ENCODE measurements at places on chromosomes 2 and 18. TPM values are rescaled to one million over a fixed set of nuclear protein-coding genes. Genes with fewer than 3 reads are reported as not detected.

DNA sequence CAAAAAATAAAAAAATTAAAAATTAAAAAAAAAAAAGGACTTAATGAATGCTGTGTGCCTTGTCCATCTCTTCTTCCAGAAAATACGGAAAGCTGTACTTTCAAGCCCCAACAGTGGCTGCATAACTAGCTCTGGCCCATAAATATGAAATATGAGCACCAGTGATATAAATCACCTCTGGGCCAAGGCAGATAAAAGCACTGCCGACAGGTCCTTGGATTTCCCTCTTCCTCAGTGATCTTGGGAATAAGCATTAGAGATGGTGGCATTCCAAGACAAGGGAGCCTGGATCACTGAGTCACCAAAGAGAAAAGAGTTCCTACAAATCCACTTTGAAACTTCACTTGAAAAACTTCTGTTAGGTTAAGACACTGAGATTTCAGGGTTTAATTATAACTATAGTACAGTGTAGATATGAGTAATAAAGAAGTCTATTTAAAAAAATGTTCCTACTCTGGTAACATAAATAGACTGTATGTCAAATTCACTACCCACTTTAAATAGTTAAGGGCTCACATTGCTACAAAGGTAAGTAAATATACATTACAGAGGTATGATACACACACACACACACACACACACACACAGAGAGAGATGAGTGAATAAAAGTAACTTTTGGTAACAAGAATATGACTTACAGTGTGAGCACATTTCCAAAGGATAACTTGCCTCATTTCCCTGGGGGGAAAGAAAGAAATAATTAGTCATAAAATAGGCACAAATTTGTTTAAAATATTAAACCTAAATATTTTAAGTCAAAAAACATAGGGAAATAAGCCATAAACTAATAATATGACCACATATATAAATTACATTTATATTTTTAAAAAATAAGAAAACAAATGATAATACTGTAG is 35.6 kb downstream of the PPP3R1 start:
- no peak for DNase-seq

Gene AQP12A
- not detected for total RNA-seq

DNA sequence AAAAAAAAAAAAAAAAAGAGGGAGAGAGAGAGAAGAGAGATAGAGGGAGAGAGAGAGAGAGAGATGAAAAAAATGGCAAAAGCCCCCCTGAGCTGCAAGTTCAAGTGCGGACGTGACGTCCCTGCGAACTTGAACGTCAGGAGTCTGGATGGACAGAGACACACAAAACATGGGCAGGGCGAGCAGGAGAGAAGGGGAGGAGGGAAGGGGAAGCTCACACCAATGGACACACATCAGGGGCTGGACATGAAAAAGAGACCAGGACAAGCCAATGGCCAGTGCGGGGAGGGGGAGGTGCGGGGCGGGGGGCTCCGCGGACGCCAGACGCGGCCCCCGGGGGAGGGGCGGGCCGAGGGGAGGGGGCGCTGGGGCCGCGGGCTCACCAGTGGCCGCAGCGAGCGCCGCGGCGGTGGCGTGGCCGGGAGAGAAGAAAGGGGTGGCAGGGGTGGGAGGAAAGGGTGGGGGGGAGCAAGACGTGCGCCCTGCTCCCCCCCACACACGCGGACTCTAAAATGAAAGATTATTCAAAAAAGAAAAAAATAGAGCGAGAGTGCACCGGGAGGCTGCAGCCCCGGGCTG is at the start of gene BCL11A:
Gene BCL11A, minus strand, starts transcription at position 160 of the 579 bp plus-strand sequence. CDS start 384 bp downstream, outside the sequence.
- no peak for DNase-seq

Gene SEPTIN2
- total RNA-seq, result 198 TPM

DNA sequence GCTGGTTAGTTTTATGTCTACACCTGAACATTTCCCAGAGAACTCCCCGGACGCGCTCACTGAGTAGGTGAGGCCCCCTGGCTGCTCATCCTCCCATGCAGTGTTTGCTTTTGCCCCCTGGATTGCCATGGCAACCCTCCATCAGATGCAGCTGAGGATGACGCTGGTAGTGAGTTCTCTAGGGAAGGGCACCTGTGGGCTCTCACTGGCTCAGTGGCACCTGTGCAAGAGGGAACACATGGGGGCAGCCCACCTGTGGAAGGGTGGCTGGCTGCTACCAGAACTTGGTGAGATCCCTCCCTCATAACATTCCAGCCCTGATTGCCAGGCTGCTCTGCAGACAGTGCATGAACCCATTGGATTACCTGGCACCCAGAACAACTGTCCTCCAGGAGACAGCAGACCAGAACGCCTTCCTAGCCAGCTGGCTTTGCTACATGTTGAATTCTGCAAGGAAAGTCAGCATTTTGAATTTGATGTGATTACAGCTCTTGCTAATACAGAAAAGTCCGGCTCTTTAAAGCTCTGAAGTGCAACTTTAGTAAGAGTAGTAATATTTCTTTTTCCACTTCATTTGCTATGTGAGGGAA is 21.7 kb downstream of the COA5 start:
- DNase-seq, result no peak

Gene RTP5
- total RNA-seq, result not detected

GRCh38 chr18:21109936-21110712 is 1.5 kb downstream of the ROCK1 start:
- no peak for DNase-seq

DNA sequence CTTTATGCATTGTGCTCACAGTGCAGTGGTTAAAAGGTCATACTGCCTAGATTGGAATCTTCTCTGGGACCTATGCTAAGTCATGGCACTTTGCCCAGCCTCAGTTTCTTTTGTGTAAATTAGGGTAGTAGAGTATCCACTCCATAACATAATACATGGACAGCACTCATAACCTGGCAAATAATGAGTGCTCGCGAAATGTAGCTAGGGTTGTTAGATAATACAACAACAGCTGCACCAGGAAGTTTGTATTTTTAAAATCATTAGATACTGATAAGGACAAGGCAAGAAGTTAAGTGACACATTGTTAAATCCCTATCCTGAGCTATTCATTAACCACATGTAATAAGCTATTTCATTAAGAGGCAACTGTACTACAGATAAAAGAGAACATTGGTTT is 13.8 kb upstream of the PLA2R1 start:
- DNase-seq, result no peak

DNA sequence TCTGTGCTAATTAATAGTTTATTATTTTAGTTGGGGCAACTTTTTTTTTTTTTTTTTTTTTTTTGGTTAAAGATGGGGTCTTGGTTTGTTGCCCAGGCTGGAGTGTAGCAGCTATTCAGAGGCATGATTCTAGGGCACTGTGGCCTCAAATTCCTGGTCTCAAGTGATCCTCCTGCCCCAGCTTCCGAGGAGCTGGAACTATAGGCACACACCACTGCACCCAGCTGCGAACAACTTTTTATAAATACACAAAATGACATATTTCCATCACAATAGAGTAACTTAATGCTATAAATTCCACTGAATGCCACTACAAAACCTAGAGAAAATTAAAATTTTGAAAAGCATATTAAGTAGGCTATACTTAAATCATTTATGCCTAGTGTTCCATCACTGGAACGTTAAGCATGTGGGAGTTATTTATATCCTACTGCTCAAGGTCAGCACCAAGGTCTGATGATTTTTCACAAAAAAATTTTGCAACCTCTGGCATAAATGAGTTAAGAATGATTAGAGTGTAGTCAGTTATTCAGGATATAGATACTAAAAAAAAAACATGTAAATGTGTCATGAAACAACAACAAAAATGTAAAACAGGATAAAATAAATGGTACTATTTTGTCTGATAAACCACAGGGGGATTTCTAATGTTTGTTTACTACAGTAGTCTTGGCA is 46.8 kb downstream of the GFPT1 start:
- DNase-seq, result no peak

- no peak for DNase-seq
Measured at GRCh38 chr2:129695496-129695895, 284.0 kb upstream of the RAB6C start.

DNA sequence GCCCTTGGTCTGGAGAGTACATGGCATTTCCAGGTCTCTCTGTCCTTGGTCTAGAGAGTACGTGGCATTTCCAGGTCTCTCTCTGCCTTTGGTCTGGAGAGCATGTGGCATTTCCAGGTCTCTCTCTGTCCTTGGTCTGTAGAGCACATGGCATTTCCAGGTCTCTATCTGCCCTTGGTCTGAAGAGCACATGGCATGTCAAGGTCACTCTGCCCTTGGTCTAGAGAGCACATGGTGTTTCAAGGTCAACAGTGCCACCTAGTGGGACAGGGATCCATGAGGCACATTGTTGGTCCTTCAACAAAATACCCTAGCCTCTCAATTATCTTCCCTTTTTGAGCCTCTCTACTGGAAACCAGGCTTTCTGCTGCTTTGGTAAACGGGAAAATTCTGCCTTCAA is 250.2 kb downstream of the OTX1 start:
- no peak for DNase-seq

GRCh38 chr2:133333181-133333580 is 235.1 kb downstream of the NCKAP5 start:
- DNase-seq, result no peak

Gene GNAL
- total RNA-seq, result 23.3 TPM

GRCh38 chr18:48394176-48394575 is 15.0 kb downstream of the ZBTB7C start:
- DNase-seq, result no peak

DNA sequence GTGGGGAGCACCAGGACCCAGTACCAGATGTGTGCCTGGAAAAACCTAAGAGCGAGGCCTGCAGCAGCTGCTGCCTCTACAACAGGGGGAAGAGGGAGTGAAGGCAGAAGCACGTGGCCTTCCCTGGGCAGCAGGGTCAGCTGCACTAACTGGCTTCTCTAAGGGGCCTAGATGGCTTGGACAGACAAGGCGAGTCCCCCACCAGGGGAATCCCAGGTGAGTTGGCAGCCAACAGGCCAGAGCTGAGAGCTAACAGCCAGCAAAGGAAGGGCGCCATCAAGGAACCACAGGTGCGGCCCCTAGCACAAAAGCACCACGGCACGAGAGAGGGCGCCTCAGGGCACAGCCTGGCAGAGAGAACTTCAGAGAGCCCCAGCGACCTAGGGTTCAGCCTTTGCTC is 19.8 kb upstream of the MAL start:
- no peak for DNase-seq

DNA sequence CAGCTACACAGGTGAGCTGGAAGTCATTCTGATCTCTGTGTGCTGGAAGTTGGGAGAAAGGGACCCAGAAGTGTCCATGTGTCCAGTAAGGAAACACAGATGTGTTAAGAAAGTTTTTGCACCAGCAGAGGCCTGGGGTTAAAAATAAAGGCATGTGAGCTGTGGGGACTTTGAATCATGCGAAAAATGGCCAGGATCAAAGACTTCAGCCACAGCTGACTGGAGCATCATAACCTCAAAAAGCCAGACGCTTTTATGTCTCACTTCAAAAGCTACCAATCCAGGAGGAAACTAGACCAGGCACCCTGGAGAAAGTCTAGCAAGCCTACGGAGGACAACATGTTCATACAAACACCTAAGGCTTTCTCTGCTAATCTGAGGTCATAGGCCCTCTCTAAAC is 503.6 kb upstream of the REG3G start:
- DNase-seq, result no peak

- no peak for DNase-seq
Measured at GRCh38 chr2:239184968-239185903, 215.6 kb downstream of the HDAC4 start.

Gene ANKRD36B
- 53.0 TPM for total RNA-seq

DNA sequence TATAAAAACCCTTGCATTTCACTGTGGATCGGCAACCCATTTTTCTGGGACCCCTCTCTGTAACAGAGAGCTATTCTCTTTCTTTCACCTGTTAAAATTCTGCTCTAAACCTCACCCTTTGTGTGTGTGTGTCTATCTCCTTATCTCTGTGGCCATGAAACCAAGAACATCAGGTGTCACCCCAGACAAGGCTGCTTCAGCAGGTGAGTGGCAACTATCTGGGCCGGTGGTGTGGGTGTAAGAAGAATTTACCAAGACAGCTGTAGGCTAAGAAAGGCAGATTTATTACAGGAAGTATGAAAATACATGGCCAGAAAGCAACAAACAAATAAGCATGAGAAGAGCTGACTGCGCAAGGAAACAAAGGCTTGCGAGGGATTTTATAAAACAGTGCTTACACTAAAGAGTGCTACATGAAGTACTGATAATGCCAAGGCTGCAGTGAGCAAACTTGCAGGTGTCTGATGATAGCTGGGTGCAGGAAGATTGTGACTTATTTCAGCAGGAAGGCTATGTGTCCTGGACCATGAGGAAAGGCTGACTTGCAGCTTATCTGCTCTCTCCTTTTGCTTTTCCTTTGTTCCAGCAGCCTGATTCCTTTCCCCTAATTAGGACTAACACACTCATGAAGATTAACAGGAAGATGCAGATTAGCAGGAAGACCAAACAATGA is 421.1 kb downstream of the PTH2R start:
- DNase-seq, result no peak

Gene LBH
- 28.0 TPM for total RNA-seq

GRCh38 chr18:58208207-58208932 is 164.3 kb downstream of the NEDD4L start:
- no peak for DNase-seq

Gene ALPP
- not detected for total RNA-seq

DNA sequence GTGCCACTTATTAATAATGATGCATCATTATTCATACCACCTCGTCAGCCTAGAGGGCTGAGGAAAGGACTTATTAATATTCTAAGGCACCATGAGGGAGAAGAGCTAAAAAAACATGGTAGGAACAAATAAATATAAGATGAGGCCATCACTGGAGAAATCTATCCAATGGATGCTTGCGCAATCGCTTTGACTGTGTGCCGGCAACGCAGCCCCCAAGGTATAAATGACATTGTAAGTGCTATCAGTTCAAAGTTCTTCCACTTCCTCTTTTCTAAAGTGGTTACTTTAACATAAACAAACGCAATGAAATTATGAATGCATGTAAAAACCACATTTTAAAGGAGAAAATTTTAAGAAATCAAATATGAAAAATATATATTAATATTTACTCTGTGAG is 164.6 kb downstream of the EIPR1 start:
- DNase-seq, result no peak

DNA sequence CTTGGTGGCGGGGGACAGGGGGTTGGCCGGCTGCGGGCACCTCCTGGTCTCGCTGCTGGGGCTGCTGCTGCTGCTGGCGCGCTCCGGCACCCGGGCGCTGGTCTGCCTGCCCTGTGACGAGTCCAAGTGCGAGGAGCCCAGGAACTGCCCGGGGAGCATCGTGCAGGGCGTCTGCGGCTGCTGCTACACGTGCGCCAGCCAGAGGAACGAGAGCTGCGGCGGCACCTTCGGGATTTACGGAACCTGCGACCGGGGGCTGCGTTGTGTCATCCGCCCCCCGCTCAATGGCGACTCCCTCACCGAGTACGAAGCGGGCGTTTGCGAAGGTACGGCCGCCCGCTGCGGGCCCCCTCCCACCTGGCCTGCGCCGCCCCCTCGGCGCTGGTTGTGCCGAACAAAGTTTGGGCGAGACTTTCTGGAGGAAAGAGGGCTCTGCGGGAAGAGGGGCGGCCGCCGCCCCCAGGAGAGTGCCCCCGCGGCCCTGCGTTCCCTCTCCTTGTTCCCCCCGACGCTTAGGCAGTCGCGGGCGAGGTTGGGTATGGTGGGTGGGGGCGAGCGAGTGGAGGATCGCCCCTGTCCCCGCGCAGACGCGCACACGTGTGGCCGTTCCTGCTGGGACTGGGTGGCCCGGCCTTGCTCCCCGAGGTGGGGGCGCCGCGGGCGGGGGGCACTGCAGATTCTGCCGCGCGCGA is 866 bp downstream of the CRIM1 start:
- DNase-seq, result no peak

Gene ITM2C
- 86.2 TPM for total RNA-seq

Gene PRKAG3
- total RNA-seq, result not detected

Measured in vagina (tissue), 2 donors.